Purkinje cell (primary cell): ENCODE measurements at places on chromosomes 1 and 21. TPM values are rescaled to one million over a fixed set of nuclear protein-coding genes. Genes with fewer than 3 reads are reported as not detected.

Gene KCNQ4
- not detected in 2 replicates for polyA plus RNA-seq

Gene PALMD
- polyA plus RNA-seq = 0.30 TPM in 1 of 2 replicates, not detected in the other

Gene LYPD8
- polyA plus RNA-seq = 3.4 and 6.6 TPM in 2 replicates

Gene LIPI
- polyA plus RNA-seq = 0.34 and 0.43 TPM in 2 replicates

Gene SV2A
- 61.6 and 65.2 TPM in 2 replicates for polyA plus RNA-seq

Gene MAP3K21
- 1.8 and 2.2 TPM in 2 replicates for polyA plus RNA-seq

Gene C1orf226
- polyA plus RNA-seq = 0.78 and 1.1 TPM in 2 replicates

Gene CXADR
- polyA plus RNA-seq = 32.4 and 36.9 TPM in 2 replicates

Gene HSD3B2
- not detected in 2 replicates for polyA plus RNA-seq
